Activated CD4-positive, alpha-beta T cell treated with anti-CD3 and anti-CD28 coated beads, Interleukin-2, amount 50 U/mL, for 16 hours (primary cell): ENCODE measurements at places on chromosomes 11 and 22.

GRCh38 chr11:123560006-123560405, 94.4 kb downstream of the SCN3B start:
- DNase-seq: peak; percentile 18

GRCh38 chr11:45481026-45481425, 184.4 kb downstream of the CHST1 start:
- DNase-seq: no peak

DNA sequence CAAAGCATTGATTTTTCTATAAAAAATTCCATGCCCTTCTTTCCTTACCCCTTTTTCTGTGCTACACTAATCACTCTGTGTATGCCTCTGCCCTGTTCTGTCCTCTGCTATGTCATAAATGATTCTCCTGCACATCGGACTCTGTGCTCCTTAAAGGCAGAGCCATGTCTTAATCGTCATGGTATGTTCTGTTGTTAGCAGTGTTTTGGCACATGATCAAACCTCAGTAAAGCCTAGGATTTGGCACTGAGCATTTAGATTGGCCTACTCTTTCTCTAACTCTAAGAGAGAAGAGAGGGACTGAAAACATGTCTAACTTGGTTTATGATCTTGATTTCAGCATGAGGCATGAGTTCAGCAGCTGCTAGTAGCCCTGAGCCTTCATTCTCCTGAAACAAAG, 266.9 kb downstream of the AASDHPPT start:
- no peak for DNase-seq

DNA sequence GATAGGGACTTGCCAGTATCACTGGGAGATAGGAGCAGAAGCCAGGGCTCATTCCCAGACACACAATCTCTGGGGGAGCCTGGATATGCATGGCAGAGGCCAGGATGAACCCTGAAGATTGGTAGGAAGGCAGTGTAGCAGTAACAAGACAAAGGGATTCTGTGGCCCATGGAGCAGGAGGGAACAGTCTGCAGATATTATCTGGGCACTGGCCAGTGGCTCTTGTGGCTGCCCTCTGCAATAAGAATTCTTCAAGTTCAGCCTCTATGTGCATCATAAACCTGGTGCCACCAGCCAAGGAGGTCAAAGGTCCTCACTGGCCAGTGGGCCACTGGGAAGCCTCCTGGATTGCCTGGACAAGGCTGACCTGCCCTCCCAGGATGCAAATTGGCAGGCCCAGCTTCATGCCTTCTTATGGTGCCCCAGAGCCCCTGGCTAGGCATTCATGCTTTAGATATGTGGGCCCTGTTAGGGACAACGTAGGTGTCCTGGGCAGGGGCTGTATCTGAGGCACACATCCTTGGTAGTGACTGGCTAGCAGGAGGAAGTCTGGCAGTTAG, 29.2 kb downstream of the KCNQ1OT1 start:
- no peak for DNase-seq

DNA sequence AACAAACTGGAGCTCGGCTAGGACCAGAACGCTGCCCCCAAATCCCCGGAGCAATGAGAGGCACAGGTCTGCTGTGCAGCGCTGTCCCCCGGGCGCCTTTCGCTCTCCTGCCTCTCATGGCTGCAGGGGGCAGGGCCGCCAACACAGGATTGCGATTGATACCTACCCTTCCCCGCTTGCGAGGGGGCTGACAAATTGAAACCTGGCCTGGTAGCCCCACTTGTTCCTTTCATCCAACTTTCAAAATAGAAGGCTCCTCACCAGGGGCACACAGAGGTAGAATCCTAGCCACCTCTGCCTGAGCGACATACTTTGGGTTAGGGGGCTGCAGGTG, 642 bp upstream of the CASTOR1 start:
- DNase-seq: no peak

GRCh38 chr11:85680897-85681296, 5.1 kb downstream of the CCDC89 start:
- DNase-seq: no peak

DNA sequence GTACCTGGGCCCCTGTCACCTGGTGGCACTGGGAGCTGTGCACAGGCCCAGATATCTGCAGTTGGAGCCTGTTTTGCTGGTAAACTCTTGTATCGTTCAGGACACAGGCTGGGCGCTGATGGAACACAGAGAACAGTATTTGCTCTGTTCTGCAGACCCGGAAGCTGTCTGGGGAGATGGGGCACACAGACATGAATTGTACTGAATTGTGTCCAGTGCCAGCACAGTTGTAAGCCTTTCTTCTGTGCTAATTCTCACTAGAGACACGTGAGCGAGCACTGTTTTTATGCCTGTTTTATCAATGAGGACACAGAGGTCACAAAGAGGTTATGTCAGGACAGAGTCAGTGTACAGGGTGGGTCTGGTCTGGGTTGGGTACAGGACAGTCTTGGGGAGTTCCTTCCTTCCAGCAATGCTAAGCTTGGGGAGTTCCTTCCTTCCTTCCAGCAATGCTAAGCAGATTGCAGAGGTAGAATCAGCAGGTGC, 24.4 kb upstream of the ACR start:
- no peak for DNase-seq

- no peak for DNase-seq
These were observed 14.6 kb downstream of the TSPAN32 start for GRCh38 chr11:2316169-2316962.

DNA sequence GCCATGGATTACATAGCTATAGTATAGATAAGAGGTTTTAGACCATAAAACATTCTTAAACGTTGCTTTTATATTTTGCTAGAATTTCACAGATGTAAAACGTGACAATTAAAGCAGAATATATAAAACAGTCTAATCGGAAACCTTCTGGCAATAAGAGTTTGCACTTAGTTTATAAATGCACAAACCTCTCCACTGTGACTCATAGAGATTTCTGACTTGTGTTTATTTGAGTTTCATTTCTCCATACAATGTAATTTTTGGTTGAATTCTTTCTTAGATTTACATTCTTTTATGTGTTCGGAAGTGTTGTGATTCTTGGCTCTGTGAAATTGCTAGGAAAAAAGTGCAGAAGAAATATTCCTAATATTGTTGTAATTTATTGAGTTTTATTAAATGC, 288.7 kb upstream of the CTSC start:
- no peak for DNase-seq

GRCh38 chr11:9061807-9062206, 29.6 kb downstream of the SCUBE2 start:
- DNase-seq: no peak

- no peak for DNase-seq
These were observed 39.7 kb downstream of the DEUP1 start for GRCh38 chr11:93370260-93370659.

GRCh38 chr11:20647976-20648565, 21.3 kb upstream of the NELL1 start:
- peak; percentile 45 for DNase-seq

GRCh38 chr11:19802773-19803293, 90.2 kb downstream of the NAV2 start:
- no peak for DNase-seq

DNA sequence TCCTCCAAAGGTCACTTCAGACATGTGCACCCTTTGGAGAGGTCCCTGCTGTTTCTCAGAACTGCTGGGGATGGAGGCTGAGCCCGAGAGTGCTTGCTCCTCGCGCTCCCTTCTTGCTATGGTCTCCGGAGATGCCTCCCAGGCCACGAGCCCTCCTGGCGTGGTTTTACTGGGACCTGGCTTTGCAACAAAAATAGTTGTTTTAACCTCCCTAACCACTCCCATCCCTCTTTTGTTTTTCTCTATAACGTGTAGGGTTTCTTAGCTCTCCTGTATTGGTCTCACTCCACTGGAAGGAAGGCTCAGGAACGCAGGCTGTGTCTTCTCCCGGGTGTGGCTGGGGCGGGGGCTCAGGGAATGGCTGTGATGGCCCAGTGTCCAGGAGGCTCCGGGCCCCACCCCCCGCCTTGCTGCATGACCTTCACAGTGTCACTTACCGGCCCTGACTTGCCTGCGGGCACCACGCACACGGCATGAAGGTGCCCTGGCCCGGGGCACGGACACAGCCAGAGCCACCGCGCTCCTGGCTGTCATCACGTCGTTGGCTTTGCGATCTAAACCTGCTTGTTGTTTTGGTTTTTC, 5.6 kb downstream of the PTDSS2 start:
- DNase-seq: no peak

GRCh38 chr11:875203-875602, 32.6 kb downstream of the TSPAN4 start:
- no peak for DNase-seq

GRCh38 chr22:21622011-21622918, 7.6 kb downstream of the YDJC start:
- no peak for DNase-seq

- no peak for DNase-seq
These were observed 37.5 kb upstream of the NNMT start for GRCh38 chr11:114258696-114259095.

GRCh38 chr11:133826866-133827265, 18.4 kb downstream of the SPATA19 start:
- DNase-seq: no peak

DNA sequence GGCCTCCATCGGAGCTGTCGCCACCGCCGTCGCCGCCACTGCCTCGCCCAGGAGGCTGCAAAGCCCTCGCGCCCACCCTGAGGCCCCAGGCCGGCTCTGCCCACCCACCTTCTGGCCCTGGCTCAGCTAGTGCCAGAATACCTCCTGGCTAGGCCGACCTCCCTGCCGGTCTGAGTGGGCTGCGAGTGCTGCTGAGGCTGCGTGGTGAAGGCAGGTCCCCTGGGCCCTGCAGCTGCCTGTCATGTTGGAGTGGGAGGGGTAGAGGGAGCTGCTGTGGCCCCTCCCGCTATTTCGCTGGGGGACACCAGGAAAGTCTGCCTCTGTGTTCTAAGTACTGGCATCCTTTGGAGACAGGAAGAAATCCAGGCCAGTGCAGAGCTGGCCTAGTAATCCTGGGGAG, 34.2 kb downstream of the LRRC10B start:
- no peak for DNase-seq

GRCh38 chr22:30178181-30179126, 68.1 kb downstream of the LIF start:
- peak; percentile 79 for DNase-seq

DNA sequence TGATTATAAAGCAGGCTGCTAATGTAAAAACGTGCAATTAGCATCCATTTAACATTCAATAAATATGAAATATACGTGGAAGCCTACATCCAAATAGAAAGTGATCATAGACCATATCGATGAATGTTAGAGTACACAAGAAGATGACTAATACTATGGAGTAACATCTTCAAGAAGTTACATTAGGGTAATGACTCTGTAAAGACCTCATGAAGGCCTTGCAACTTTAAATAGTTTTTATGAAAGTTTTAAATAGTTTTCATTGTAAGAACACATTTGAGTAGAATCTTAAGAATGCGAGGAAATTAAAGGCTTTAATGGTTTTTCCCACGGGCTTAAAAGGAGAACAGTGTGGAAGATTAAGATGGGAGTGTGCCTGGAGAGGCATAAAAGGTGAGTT, 1.4 kb downstream of the TRIM34 start:
- no peak for DNase-seq

DNA sequence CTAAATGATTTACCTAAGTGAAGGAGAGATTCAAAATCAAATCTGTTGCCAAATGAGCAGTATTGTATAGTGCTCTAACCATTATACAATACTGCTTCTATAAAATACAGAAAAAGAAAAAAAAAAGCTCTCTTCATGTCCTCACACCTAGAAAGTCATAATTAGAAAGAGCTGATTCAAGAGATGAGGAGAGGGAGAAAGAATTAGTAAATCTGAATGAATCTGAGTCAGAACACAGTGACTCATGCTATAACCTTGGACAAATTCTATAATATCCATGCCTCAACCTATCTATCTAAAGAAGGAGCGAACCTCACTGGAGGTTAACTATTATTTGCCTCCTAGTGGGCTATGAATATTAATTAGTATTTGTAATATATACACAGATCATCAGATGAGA, 29.4 kb downstream of the AMBRA1 start:
- DNase-seq: peak; percentile 66

DNA sequence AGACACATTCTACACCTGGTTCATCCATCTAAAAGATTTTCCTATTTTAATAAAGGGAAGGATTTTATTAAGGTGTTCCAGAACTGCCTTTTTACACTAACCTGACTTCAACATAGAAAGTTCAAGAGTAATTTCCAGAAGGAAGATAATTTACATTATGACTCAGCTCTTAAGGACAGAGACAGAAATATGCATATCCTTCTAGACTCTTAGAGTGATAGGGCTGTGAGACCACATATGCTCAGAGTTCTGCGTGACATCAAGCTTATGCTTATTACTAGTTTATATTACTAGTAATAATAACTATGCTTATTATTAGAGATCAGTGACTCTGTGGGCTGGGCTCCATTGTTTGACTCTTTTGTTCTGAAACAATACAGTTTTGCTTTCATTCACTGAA, 4.6 kb downstream of the PDGFD start:
- no peak for DNase-seq

DNA sequence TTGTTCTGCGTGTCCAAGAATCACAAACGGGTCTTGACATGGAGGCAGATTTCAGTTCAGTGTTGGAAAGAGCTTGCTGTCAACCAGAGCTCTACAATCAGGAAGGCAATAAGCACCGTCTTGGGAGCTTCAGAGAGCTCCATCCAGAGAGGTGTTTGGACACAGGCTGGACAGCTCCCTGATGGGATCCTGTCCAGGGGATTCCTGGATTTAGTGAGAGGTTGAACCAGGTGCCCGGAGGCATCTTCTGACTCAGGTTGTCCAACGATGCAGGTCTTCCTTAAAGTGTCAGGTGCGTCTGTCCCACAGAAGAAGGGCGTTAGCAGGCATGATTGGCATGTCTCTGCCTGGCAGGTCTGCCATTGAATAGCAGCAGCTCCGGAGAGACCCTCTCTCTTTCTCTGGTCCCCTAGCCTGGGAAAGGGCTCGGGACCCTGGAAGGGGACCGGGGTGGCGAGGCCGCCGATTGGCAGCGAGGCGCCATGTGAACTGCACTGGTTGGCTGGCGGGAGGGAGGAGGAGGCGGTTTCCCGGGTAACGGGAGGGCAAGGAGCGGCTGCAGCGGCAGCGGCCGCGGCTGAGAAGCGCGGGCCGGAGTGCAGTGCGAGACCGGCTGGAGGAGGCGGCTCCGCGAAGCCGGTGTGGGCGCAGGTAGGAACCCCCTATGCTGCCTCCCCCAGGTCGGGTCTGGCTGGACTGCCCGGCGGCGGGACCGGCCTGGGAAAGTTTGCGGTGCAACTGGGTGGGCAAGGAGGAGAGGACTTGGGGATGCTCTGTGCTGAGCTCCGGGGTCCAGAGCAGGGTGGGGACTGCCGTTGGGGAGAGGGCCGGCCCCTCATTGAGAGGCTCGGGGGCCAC, 104.1 kb upstream of the E2F8 start:
- DNase-seq: no peak

- DNase-seq: no peak
These were observed 184.1 kb upstream of the ARHGAP20 start for GRCh38 chr11:110896358-110896757.
